ENCODE measurements at places on chromosomes 12 and 14.

DNA sequence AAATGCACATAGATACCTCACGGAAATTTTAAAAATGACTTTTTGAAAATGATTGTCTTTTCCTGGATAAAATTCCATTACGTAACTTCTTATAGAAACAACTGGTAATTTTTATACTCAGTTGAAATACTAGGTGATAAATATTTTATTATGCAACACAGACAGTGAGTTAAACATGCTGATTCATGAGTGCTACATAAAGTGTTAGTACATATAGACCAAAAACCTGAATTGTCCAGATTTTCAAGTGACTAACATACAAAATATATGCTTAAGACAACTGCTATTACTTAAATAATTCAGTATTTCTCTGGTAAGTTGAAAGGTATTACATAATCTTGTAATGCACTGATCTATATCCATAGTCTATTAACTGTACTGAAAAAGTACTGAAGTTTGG lies 11.9 kb downstream of the PTPRO start:
- no peak for DNase-seq

- DNase-seq: no peak
Measured at GRCh38 chr12:49413010-49413409, 45.7 kb downstream of the SPATS2 start.

DNA sequence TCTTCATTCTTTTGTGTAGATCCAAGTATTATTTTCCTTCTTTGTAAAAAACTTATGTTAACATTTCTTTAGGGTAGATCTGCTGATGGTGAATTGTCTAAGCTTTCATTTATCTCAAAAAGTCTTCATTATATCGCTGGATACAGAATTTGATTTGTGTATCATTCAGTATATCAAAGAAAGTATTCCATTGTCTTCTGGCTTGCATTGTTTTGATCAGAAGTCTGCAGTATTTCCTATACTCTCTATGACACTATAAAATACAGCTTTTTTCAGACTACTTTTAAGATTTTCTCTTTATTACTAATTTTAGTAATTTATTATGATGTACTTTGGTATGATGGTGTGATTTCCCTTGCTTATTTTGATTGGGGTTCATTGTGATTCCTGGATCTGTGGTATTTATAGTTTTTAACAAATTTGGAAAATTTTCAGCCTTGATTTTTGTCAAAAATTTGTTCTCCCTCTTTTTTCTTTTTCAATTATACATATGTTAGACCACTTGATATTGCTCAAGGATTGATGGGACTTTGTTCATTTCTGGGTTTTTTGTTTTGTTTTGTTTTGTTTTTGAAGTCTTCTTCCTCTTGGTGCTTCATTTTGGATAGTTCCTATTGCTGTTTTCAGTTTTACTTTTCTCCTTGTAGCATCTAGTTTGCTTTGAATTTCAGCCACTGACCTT lies 176.5 kb downstream of the ZFP36L1 start:
- DNase-seq: peak; percentile 7

DNA sequence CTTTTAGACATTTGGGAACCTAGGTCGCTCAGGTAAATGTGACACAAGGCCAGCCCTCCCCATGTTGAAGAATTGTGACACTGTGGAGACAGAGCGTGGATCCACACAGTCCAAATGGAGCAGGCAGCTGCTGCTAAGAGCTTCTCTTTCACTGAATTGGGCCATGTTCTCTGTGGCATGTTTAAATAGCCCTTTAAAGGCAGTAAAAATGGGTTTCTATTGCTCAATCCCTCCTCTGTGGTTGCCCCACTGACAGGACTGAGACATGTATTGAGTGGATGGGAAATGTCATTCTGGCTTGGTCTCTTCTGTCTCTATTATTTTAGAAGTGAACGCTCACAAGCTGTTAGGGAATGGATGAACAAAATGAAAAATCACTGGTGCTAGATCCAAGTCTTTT lies 84.0 kb upstream of the PRICKLE1 start:
- no peak for DNase-seq

DNA sequence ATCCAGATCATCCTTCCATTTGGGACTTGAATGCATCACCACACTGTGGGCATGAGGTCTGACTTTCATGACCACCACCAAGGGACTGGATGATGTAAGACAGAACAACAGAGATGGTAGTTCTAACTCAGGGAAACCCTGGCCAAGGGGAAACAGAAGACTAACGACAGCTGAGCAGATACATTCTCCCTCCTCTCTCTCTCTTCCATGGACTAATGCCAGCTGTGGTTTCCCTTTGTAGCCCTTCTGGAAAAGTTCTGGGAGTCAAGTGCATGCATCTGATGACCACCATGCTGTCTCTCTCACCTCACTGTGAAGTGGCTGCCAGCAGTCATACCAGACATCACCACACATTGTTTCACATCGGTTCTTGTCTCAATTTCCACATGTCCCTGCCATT lies 3.4 kb downstream of the TAS2R30 start:
- no peak for DNase-seq

DNA sequence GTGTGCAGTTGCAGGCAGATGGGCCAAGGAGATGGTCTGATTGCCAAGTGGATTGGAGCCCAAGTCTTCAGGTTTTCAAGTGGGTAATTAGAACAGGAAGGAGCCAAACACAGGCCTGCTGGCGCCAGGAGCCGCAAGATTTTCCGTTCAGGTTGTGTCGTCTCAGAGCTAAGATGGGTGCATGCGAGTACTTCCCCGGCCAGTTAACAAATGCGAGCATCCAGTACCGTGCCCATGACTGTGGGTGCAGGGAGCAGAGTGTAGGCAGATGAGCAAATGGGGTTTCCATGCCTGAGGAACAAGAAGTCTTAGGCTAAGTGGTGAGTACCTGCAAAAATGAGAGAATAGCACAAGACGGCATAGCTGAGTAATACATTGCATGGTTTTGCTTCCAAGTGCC lies 90.5 kb downstream of the CHST11 start:
- DNase-seq: no peak

DNA sequence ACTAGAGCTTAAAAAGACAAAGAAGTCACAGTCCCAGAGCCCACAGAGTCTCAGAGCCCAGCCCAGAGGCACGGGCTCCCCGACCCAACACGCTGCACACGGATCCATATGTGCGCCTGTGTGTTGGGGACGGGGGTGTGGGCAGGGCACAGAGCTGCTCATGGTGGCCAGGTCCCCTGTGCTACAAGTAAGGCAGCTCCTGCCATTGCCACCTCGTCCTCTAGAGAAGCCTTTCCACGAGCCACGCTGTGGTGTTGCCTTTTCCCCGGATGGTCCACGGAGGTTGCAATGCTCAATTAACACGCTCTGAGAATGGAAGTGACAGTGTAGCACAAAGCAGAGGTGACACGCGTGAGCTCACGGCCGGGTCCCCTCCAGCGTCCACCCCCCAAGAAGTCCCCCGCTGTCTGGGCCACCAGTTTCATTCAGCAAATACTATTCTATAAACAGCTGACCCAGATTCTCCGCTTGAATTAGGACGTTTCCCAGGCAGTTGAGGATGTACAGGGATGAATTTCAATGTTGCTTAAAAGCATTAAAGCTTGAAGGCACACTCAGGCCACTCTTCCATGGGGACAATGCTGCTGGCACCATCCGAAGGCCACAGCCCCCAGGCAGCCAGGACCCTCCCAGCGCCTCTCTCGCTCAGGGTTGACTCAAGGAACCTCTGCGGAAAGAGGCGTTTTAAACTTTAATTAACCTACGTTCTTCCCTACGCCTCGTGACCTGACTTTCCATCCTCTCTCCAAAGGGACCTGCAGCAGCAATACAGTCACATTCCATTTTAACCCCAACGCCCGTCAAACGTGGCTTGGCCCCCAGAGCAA lies 22.7 kb upstream of the EIF5 start:
- DNase-seq: no peak

DNA sequence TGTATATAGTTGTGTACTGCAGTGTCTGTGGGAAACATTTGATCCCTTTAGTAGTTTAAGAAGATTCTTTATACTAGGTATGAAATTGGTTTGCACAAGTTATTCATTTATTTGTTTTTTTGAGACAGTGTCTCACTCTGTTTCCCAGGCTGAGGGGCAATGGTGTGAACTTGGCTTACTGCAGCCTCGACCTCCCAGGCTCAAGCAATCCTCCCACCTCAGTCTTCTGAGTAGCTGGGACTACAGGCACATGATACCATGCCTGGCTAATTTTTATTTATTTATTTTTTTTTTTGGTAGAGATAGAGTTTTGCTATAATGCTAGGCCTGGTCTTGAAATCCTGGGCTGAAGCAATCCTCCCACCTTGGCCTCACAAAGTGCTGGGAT lies 209.4 kb downstream of the RASSF9 start:
- no peak for DNase-seq

GRCh38 chr12:95499772-95500171 lies 25.8 kb downstream of the METAP2 start:
- no peak for DNase-seq
